ENCODE measurements at places on chromosomes 11 and 22.

DNA sequence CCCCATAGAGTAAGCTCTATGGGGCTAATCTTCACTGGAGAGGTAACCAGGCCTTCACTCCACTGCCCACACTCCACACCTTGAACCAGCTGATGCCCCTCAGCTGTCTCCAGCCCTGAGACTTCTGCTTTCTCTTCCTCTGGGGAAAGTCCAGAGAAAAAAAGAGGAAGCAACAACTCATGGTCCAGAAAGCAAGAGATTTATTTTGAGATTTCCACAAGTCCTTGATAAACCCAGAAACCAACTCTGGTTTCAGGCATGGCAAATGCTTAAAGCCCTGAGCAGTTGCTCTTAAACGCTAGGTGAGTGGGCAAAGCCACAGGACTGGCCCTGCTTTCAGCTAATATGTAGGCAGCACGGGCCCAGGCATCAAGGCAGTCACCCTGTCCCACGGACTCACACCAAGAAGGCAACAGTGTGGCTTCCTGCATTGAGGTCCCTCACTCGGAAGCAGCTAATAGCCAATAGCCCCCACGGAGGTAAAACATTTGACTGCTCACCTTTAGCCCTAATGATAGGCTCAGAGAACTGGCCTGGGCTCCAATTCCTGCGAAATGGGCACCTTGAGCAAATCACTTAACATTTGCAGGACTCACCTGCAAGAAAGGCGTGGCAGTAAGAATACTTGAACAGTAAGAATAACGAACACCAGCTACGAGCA lies 4.3 kb downstream of the CYB561A3 start:
- DNase-seq, result no peak

DNA sequence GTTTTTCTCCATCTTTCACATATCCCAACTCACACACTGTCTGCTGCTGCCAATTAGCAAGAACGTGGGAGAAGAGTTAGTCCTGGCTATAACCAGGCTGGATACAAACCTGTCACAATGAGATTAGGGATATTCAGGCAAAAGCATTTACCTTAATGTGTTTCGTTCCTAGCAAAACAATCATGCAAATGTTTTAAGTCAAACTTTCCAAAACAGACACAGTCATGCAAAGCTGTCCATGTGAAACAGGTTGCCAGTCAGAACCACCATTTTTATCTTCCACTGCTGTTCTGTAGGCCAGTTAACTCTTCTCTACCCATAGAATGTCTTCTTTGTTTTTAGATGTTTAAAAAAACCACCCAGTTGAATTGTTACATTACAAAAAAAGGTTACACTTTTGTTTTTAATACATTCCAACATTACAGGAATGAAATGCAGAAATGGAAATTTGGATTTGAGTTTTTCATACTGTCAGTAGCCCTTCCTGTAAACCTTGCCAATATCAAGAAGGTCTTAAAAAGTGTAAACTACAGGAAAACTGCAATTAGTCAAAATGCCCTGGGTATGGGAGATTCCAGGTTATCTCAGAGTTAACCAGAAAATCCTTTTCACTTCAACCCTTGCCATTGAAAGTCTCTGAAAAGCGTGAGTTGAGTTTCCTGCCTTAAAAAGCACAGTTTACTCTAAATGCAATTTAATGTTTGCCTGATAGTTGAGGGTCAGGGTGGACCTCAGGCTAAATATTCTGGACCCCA lies 34.2 kb upstream of the LDLRAD3 start:
- no peak for DNase-seq

- no peak for DNase-seq
Measured at GRCh38 chr11:73360743-73361369, 15.3 kb upstream of the RELT start.

- DNase-seq, result no peak
Measured at GRCh38 chr11:111665777-111666176, 63.5 kb downstream of the SIK2 start.

All from non-pigmented ciliary epithelial cell (primary cell).